ENCODE measurements at places on chromosomes 2 and 18. TPM values are rescaled to one million over a fixed set of nuclear protein-coding genes. Genes with fewer than 3 reads are reported as not detected.

The CGREF1 gene
- total RNA-seq = 0.69 TPM

The CRYGD gene
- not detected for total RNA-seq

The VSNL1 gene
- 2.4 TPM for total RNA-seq

The ZNF24 gene
- total RNA-seq = 28.0 TPM

The TEX44 gene
- total RNA-seq = not detected

The REG3G gene
- not detected for total RNA-seq

The TMEFF2 gene
- total RNA-seq = 72.6 TPM

The TMEM37 gene
- total RNA-seq = not detected

The DSG1 gene
- total RNA-seq = not detected

The RABL2A gene
- total RNA-seq = 5.1 TPM

DNA sequence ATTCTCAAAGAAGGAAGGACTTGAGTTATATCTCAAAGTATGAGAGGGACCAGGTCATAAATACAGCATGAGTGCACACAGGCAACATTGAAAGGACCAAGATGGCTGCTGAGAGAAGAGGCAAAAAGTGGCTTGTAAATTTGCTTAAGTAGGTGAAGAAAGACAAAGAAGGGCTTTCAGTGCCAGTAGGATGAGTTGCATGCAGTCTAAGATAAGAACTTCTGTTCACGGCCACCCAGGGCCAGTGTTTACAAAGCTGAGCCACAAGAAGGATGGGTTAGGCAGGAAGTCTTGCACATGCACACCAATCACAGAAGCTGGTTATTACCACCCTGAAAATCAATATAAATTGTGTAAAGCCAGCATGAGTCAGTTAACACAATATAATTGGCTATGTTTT is 3.1 kb upstream of the ABCB11 start:
- DNase-seq = no peak

GRCh38 chr2:68857202-68857845 is 13.9 kb downstream of the BMP10 start:
- no peak for DNase-seq

DNA sequence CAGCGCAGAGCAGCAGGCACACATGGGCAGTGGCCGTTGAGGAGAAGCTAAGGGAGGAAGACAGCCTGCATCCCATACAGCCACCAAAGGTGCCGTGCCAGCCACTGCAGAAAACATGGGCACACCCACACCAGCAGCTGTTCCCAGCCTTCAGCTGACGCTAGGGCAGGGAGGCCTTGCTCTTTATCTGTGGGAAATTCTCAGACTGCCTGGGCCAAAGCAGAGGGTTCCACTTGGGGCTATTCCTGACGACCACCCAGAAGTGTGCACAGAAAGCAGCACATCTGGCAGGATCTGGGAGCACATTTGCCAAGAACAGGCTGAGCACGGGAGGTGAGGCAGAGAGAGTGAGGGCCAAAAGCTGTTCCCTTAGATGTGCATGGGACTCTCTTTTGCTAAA is 101.3 kb upstream of the SOX11 start:
- peak; percentile 50 for DNase-seq

- no peak for DNase-seq
Observed at GRCh38 chr2:153477636-153478288, 800 bp downstream of the RPRM start.

DNA sequence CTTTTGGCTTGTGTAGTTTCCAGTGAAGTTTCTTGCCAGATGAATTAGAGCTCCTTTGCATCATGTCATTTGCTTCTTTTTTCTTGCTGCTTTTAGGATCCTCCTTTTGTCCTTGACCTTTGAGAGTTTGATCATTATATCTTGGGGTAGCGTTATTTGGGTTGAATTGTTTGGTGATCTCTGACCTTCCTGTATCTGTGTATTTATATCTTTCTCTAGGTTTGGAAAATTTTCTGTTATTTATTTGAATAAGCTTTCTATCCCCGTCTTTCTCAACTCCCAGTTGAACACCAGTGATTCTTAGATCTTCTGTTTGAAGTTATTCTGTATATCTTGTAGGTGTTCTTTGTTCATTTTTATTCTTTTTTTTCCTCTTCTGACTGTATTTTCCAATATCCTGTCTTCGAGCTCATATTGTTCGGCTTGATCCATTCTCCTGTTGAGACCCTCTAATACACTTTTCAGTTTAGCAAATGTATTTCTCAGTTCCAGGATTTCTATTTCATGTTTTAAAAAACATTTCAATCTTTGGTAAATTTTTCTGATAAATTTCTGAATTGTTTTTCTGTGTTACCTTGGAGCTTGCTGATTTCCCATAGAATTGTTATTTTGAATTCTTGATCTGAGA is 20.8 kb downstream of the GALNT1 start:
- no peak for DNase-seq

DNA sequence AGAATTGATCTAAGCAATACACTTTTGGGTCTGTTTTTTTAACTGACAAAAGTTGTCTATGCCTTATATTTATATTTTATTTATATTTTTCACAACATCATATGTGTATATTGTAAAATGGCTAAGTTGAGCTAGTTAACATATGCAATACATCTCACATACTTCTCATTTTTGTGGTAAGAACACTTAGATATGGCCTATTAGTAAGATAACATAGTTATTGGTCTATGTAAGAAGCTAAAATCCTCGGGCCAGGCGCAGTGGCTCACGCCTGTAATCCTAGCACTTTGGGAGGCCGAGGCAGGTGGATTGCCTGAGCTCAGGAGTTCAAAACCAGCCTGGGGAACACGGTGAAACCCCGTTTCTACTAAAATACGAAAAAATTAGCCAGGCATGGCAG is 275.6 kb upstream of the ID2 start:
- DNase-seq = no peak

- no peak for DNase-seq
Observed at GRCh38 chr2:120210270-120210693, 12.9 kb downstream of the TMEM185B start.

DNA sequence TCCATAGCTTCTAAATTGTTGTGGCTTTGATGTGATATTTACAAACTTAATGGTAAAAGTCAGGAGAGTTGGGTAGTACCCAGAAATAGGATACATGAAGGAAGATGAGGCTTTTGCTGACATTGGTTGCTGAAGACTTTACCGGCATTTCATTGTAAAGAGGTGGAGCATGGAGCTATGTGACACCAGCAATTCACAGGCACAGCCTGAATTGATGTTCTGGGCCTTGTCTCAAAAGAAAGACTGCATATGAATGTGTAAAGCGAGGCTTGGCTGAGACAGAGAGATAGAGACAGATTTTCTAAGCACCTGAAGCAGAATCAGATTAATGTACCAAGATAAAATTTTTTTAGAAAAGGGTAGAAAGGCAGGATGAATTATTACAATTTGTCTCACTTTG is 864.9 kb upstream of the ID2 start:
- no peak for DNase-seq

DNA sequence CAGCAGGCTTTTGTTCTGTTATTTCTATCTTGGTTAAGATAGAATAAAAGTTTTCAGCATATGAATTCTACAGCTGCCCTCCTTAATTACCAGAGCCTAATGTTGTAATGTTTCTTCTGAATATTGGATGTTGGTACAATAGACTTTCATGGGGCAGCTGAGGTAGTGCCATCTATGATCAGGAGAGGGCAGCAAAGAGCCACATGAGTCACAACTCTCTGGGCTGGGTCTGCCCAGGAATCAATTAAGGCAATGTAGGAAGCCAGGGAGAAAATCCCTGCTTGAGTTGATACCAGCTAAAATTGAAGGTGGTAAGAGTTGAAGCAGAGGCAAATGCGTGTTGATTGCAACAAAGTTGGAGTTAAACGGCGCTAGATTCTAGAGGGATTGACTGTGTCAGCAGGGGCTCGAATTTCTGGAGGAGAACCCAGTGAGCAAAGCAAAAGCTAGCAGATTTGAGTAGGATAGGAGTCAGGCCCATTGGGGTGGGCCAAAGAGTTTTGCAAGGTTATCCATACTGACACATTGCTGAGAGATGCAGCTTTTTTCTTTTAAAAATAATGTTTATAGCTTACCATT is 10.6 kb upstream of the MC5R start:
- peak; percentile 51 for DNase-seq

DNA sequence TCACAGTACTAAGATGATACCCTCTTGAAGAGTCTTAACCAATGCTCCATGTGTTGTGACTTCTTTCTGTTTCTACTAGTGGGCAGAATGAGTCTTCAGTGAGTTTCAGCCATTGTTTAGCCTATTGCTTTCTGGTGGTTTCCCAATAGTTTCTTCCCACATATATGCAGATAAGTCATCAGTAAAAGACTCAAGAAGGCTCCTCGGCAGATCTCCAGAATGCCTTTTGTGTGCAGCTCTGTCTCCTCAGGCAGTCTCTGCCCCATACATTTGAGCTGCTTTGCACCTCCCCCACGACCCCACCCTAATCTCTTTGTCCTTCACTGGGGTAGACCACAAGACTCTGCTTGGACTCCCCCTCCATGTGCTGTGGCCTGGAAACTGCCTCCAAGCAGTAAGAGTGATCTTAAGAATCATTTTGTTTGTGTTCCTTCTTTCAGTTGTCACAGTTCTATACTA is 71.6 kb upstream of the CHRNA1 start:
- peak; percentile 92 for DNase-seq

GRCh38 chr2:180520921-180521581 is 459.4 kb upstream of the UBE2E3 start:
- peak; percentile 59 for DNase-seq

GRCh38 chr2:179612108-179612507 is 249.3 kb downstream of the ZNF385B start:
- DNase-seq = no peak

GRCh38 chr2:12718015-12718671 is 1.4 kb downstream of the TRIB2 start:
- no peak for DNase-seq

DNA sequence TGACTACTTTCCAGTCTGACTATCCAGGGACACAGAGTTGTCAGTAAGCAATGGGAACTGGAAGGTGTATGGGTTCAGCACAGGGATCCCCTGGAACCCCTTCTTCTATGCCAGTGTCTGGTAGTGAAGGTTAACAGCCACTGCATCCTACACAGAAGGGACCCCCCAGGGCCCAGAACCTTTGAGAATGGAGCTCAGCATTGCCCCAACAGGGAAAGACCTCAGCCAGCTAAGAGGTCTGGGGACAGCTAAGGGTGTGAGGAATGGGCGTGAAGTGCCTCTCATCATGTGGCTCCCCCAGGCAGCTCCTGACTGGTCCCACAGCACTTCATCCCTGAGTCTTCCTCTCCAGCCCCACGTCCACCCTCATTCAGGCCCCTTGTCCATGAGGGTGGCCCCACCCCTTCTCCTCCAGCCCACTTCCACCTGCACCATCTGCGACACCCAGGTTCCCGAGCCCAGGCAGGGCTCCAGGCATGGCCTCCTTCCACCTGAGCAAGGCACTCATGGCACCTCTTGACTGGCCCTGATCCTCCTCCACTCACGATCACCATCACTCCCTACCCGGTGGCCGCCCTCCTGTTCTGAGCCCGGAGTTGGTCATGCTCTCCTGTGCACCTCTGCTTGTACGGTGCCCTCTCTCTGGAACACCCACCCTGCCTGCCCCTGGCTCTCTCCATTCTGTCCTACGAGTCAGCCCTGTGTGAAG is 77.1 kb downstream of the SFXN5 start:
- no peak for DNase-seq

GRCh38 chr2:7007488-7007845 is 90.3 kb downstream of the RNF144A start:
- no peak for DNase-seq

DNA sequence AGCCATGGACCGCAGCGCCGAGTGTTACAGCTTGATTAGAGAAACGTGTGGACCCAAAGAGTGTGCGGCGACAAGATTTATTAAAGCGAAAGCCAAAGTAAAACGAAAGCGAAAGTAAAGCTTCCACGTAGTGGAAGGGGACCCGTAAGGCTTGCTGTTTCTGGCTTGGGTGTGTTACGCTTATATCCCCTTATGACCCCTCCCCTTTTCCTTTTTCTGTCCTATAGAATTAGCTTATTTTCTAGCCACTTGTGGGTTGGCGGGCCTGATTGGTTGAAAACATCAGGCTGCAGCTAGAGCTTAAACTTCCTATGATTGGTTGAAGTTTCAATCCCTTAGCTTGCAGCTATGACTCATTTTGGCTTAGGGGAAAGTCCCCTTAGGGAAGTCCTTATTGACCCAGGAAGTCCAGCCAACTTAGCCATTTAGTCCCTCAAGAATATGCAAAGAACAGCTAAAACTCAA is 969.7 kb downstream of the DCDC2C start:
- peak; percentile 53 for DNase-seq

- peak; percentile 18 for DNase-seq
Observed at GRCh38 chr2:12059616-12060441, 313.4 kb downstream of the LPIN1 start.

- peak; percentile 9 for DNase-seq
Observed at GRCh38 chr2:210224941-210225672, at the start of gene ACADL. ACADL (minus strand) TSS chr2:210225447; CDS start chr2:210225263, 184 bp downstream.

GRCh38 chr2:151904021-151904420 is 75.8 kb upstream of the ARL5A start:
- DNase-seq = no peak

GRCh38 chr18:9069601-9070000 is 32.9 kb upstream of the NDUFV2 start:
- peak; percentile 49 for DNase-seq

DNA sequence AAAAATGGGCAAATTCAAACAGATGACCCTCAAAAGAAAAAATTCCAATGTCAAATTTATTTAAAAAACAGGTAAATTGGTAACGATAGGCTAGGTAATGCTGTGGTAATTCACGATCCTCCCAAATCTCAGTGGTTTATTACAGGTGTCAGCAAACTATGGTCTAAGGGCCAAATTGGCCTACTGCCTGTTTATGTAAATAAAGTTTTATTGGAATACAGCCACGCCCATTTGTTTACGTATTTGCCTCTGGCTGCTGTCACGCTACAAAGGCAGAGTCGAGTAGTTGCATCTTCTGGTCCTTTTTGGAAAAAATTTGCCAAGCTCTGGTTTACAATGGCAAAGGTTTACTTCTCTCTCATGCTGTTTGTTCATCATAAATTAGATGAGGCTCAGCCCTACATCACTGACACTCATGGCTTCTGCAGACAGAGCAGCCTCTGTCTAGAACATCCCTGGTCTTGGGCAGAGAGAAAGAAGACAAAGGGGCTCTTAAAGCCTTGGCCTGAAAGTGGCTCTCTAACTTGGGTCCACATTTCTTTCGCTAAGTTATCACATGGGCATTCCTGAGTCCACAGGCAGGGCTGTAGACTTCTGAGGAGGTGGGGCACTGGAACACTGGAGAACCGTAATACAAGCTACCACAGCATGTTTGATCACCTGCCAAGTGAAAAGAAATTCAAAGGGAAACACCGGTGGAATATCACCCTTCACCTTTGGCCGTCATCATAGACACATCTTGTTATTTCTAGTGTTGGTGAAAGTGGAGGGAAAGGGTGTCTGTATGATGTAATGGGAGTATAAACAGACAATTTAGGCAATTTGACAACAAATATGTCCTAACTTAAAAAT is 34.8 kb downstream of the SP110 start:
- peak; percentile 5 for DNase-seq

- DNase-seq = no peak
Observed at GRCh38 chr2:62868947-62869346, 163.4 kb downstream of the EHBP1 start.

Data from LHCN-M2 (cell line).